ENCODE measurements at places on chromosomes 4 and X. TPM values are rescaled to one million over a fixed set of nuclear protein-coding genes. Genes with fewer than 3 reads are reported as not detected.

GRCh38 chrX:154507673-154508383, 8.2 kb downstream of the FAM3A start:
- DNase-seq, result no peak
- no peaks in the 10 kb centered on the region for H3K27me3 ChIP-seq
- H3K4me1 ChIP-seq, result no peaks in the 10 kb centered on the region
- H3K27ac ChIP-seq, result no peak overlapping the region
- no peak overlapping the region for H3K4me3 ChIP-seq

GRCh38 chrX:67545036-67545821, 1.4 kb downstream of the AR start:
- H3K36me3 ChIP-seq, result peaks cover 7% of the 10 kb centered on the region
- peak; percentile 33 for DNase-seq

GRCh38 chr4:149398993-149399392, 416.6 kb downstream of the IQCM start:
- no peaks in the 10 kb centered on the region for H3K4me1 ChIP-seq
- H3K36me3 ChIP-seq, result no peaks in the 10 kb centered on the region
- H3K27ac ChIP-seq, result no peak overlapping the region
- no peaks in the 10 kb centered on the region for H3K27me3 ChIP-seq

GRCh38 chrX:122439831-122440230, 744.2 kb upstream of the GRIA3 start:
- H3K27ac ChIP-seq, result no peak overlapping the region
- H3K36me3 ChIP-seq, result 0 out of 2 replicates have a peak, but pooled peaks cover 3% of the 10 kb centered on the region
- H3K4me1 ChIP-seq, result no peaks in the 10 kb centered on the region
- no peak overlapping the region for H3K4me3 ChIP-seq
- no peak for DNase-seq

Gene DOK7
- 0.26 TPM for total RNA-seq

Gene GLUD2
- total RNA-seq, result 0.99 TPM

Gene RGN
- not detected for total RNA-seq

Gene IQSEC2
- total RNA-seq, result 8.4 TPM

Measured in H9 (cell line).